ENCODE measurements at places on chromosomes 1 and 21.

- no peak for DNase-seq
These were observed 4.5 kb upstream of the SCMH1 start for GRCh38 chr1:41246568-41246967.

GRCh38 chr1:66618390-66618789 is 84.4 kb downstream of the SGIP1 start:
- no peak for DNase-seq

GRCh38 chr1:8739377-8739776 is 78.1 kb downstream of the RERE start:
- DNase-seq, result no peak

GRCh38 chr1:187854457-187854856 is 1025.7 kb downstream of the PLA2G4A start:
- DNase-seq, result no peak

GRCh38 chr1:222461941-222462340 is 86.0 kb downstream of the HHIPL2 start:
- DNase-seq, result no peak

DNA sequence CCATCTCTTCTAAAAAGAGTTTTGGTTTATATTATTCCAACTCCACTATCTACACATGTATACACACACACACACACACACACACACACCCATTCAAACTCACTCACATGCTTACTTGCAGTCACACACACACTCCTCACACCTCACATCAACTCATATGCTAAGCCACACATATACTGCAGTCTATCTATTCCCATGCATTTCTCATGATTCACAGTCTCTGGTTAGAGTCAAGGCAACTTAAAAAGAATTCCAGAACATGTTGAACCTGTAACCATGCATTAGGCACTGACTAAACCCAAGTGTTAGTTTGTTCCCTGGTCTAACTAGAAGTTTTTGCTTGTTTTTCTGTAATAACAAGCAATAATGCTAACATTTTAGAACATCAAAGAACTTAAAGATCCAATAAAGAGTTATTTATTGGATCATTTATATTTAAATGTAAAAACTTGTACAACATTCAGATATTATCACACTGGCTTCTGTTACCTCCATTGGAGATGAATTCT is 931.1 kb downstream of the PLA2G4A start:
- DNase-seq, result no peak

DNA sequence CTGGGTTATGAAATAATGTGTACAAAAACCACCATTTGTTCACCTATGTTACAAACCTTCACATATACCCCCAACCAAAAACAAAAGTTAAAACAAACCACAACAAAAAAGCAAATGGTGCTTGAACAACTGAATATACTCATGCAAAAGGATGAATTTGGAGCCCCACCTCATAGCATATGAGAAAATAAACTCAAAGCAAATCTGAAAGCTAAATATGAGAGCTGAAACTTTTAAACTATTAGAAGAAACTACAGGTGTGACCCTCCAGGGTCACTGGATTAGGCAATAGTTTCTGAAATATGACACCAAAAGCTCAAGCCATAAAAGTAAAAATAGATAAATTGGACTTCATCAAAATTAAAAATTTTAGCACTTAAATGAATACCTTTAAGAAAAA is 215.5 kb upstream of the CHRM3 start:
- no peak for DNase-seq

- DNase-seq, result no peak
These were observed 117.7 kb downstream of the LACTBL1 start for GRCh38 chr1:22854688-22855565.

DNA sequence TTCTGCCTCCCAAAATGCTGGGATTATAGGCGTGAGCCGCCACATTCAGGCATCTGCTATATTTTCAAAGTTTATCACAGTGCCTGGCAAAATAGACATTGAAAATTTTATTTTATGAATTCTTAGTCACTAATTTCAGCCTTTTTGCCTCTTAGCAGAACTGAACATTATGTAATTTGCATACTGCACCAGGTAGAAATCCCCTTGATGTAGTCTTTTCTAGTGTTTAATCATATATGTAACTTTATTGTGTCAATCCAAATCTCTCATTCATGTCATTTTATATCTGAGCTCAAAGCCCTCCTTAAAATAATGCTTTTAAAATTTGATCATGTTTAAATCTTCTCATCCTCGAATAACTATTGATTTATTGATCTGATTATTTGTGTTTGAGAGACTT is 19.2 kb downstream of the WDTC1 start:
- DNase-seq, result no peak

DNA sequence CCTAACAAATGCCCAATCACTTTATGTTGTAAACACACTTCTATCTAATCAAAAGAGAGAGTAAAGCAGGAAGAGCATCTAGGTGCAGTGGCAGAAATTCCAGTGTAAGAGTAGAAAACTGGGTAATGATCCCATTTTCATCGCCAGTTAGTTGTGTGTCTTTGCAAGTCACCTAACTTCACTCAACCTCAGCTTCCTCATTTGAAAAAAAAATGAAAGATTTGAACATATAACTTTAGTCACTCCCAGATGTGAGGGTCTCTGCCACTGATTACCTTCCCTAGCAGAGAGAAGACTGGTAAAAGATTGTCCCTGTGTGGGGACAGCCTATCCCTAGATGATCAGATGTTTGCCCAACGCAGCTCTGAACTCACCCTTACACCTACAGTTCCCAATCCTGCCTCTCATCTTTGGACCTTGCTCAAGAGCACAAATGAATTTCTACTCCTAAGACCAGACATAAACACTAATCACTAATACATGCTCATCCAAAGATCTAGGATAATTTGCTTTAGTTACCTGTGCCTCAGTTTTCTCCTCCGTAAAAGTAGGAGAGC is 25.2 kb upstream of the DUSP23 start:
- DNase-seq, result no peak

DNA sequence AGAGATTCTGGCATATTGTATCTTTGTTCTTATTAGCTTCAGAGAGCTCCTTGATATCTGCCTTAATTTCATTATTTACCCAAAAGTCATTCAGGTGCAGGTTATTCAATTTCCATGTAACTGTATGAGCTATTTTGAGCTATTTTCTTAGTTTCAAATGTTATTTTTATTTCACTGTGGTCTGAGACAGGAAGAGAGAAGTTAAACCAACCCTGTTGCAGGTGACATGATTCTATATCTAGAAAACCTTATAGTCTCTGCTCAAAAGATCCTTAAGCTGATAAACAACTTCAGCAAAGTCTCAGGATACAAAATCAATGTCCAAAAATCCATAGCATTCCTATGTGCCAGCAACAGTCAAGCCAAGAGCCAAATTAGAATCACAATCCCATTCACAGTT is 1644.0 kb upstream of the B3GALT2 start:
- no peak for DNase-seq

GRCh38 chr1:172581779-172582178 is 48.8 kb downstream of the SUCO start:
- no peak for DNase-seq

GRCh38 chr1:191134796-191135195 is 657.1 kb upstream of the BRINP3 start:
- DNase-seq, result no peak

DNA sequence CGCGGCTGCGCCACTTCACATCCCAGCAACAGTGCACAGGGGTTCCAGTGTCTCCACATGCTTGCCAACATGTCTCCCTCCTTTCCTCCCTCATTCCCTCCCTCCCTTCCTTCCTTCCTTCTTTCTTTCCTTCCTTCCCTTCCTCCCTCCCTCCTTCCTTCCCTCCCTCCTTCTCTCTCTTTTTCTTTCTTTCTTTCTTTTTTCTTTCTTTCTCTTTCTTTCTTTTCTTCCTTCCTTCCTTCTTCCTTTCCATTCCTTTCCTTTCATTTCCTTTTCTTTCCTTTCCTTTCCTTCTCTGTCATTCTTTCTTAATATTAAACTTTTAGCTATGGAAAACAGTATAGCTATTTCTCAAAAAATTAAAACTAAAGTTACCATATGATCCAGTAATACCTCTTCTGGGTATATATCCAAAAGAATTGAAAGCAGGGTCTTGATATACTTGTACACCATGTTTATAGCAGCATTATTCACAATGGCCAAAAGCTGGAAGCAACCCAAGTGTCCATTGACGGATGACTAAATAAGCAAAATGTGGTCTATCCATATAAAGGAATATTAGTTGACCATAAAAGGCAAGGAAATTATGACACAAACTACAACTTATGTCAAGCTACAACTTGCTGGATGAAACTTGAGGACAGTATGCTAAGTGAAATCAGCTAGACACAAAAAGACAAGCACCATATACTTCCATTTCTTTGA is 55.0 kb upstream of the TLR5 start:
- no peak for DNase-seq

DNA sequence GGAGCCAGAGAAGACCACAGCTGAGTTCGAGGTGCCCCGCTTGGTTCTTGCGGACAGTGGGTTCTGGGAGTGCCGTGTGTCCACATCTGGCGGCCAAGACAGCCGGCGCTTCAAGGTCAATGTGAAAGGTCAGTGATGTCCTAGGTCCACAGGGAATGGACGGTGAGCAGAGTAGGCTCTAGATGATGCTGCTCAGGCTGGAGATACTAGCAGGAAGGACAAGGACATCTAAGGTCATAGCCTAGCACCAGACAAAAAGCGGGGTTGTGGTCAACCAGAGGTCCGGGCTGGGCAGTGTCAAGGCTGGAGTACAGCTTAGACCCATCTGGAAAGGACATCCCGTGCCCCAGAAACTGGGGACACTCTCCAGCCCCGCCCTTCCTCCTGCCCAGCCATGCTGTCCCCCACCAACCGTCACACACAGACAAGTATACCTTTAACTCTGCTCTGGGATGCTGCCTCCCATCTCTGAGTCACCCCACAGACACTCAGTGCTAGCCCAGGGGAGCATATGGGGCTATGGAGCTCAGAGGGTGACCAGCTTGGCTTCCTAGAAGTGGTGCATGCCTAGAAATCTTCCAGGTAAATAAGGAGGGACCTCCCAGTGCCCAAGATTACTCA is 8.7 kb downstream of the TIE1 start:
- DNase-seq, result no peak

DNA sequence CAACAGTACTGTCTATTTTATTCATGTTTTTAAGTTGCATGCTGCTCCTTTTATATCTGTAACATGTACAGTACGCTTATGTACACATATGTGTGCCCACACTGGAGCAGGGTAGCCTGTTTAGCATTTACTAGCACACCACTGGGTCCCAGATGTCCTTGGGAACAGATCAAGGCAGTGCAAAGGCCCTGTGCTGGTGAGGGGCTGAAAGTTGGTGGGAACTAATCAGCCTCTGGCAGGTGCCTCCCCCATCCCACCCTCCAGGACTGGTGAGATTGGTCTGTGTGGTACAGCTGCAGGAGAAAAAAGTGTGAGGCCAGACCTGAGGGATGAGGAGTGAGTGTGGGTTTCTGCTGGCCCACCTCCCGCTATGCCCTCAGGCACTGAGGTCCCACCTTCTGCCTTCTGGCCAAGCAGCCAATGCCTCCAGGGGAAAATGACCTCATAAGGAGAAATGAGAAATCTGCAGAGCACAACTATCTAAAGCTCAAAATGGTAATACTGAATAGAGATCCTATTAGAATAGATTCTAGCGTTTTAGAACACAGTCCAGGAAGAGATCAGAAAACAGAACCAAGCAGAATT is 58.9 kb downstream of the POFUT2 start:
- DNase-seq, result no peak

GRCh38 chr1:15153842-15154479 is 414 bp downstream of the TMEM51 start:
- DNase-seq, result no peak

- DNase-seq, result no peak
These were observed 801.7 kb upstream of the PRMT6 start for GRCh38 chr1:106254748-106255147.

GRCh38 chr21:42850866-42851391 is 28.4 kb downstream of the WDR4 start:
- peak; percentile 23 for DNase-seq

- no peak for DNase-seq
These were observed 74.7 kb upstream of the KCNK2 start for GRCh38 chr1:215007880-215008279.

DNA sequence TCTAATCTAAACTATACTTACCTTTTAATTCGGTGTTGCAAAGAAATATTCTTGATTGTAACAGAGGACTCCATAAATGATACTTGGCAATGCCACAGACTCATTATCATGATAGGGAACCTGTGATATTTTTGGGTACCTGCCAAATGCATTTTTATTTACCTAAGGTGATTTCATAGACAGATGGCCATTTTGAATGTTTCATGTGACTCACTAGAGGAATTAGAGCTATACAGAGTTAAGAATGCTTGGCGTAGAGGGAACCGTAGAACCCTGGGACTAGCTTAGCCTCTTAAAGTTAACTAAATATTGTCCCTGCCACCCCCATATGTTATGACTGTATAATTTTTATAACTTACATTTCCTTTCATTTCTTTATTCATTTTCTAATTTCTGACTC is 136.1 kb downstream of the DISP1 start:
- no peak for DNase-seq
